RWPE2 (cell line): ENCODE measurements at places on chromosomes 1 and 21.

- DNase-seq: no peak
Measured at GRCh38 chr1:54109129-54110090, 43.4 kb downstream of the CDCP2 start.

DNA sequence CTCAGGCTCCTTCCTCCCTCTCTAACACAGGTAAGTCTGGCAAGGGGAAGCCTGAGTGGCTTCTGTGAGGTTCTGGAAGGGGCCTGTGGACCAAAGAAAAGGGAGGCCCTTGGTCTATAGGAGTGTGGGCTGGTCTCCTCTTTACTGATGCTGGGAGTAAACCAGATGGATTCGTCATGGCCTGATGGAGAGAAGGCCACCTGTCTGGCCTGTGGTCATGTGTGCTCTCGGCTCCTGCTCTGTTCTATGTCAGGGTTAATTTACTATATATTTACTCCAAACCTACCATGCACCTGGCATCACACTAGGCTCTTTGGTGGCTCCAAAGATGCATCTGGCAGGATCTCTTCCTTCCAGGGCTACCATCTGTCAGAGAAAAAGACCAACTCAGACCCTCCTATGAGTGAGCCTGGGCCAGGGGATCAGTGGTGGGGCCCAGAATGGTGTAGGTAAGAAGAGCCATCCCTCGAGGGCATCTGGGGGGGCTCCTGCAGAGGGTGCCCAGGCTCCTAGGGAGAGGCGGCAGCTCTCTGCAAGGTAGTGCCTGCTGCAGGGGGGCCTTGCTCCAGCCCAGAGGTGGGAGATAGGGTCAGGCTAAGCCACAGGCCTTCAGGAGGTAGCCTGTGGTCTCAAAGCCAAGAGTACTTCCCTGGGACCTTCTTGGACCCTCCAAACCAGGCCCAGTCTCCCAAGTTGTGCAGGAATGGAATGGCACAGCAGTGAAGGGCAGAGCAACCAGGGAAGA lies 68.2 kb upstream of the SELENON start:
- DNase-seq: no peak

DNA sequence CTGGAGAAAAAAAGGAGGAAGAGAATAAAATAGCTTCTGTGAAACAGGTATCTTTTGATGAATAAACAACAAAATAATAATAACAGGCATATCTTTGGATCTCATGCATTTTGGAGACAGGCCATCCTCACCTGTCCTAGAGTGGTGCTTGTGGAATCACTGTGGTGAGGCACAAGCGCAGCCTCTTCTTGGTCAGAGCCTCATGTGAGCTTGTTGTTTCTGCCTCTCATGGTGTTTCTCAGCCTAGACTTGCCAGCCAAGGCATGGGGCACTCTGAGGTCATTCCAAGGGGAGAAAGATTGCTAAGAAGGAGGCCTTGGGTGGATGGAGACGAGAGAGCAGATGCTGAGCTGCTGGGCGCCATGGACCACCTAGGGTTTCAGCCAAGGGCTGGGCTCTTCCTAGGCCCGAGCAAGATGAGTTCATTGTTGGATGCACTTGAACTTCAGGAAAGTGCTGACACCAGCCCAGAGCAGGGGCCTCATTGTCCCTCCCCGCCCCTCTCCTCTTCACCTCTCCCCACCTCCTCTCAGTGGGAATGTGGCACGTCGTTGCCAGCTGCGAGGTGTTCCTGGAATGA lies 49.5 kb downstream of the ATP5PO start:
- no peak for DNase-seq

- DNase-seq: no peak
Measured at GRCh38 chr1:41362749-41363590, 1.7 kb downstream of the FOXO6 start.

DNA sequence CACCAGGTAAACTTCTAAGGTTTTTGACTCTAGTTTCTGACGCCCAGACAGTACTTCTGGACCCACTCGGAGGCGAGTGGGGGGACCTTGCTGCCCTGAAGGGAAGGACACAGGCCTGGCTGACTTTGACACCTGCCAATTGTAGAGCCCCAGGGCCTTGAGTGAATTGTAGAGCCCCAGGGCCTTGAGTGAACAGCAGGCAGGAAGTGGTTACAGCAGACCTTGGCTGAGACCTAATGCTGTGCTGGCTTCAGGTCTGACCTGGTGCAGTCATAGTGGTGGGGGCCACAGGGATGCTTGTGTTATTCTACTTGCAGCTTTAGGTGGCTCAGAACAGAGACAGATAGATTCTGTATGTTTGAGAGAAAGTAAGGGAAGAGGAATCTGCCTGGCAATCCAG lies 344.3 kb downstream of the DUSP10 start:
- DNase-seq: no peak

GRCh38 chr1:81549588-81550127 lies 251.1 kb upstream of the ADGRL2 start:
- no peak for DNase-seq

DNA sequence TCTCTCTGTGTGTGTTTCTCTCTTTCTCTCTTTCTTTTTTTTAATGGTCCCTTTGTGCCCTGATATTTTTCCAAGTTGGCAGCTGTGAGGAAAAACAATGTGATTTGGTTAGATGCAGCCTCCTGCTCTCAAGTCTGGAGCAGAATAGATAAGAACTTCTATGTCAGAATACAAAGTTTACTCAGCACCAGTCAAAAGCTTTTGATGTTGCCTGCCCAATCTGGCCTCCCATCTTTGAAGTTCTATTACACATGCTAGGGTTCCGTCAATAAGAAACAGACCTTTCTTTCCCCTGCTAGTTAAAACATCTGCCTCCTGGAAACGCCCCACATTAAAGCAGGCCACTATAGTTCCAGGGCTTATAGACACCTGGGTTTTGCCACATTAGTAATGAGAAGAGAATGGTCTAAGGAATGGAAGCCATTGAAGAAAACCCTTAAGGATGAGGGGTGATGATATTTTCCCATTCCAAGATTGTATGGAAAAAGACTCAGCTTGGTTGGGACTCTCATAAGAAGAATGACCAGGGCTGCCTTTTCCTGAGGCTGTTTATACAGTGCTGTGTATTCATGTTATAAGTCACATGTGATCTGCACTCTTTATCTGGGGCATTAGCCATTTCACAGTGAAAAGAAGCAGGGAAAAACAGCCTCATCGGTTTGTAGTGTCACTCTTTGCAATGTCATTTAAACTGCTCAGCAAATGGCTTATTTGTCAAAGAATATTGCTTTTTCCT lies 414.7 kb upstream of the PROX1 start:
- DNase-seq: no peak

GRCh38 chr1:15918962-15919715 lies 56.8 kb downstream of the ZBTB17 start:
- peak; percentile 66 for DNase-seq

DNA sequence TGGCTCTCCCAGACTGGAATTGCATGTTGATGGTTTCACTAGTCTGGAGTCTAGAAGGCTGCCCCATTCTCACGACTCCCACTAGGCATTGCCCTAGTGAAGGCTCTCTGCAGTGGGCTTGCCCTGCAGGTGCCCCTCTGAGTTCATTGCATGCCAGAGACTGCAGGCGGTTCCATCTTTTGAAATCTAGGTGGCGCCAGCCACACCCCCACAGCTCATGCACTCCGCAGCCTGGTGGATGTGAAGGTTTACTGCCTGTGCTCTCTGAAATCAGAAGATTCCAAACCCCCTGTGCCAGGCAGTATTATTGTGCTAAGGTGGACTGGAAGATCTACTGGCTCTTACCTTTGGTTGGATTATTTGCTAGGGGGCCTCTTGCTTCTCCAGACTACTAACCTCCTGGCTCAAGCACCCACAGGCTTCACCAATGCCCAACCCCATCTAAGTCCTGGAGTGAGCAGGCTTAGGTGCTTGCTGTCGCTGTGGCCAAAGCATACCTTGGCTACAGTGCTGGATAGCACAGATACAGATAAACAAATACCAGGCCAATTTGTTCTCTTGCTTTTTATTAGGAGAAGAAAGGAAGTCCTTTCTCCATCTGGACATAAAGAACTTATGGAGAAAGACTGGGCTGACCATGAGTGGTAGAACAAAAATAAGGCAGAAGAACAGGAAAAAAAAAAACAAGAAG lies 83.5 kb upstream of the SIM2 start:
- no peak for DNase-seq

DNA sequence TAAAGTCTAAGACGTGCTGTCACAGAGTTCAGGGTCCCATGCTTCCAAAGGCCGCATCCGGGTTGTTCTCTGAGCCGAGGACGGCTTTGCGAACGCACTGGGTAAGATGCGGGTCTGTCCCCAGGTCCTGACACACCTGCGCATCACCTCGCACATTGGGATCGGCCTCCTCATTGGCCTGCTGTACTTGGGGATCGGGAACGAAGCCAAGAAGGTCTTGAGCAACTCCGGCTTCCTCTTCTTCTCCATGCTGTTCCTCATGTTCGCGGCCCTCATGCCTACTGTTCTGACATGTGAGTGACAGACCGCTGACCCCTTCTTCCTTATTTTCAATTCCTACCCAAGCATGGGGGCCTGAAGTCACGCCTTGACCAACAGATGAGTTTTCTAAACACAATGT lies 25.3 kb downstream of the TFF3 start:
- no peak for DNase-seq

DNA sequence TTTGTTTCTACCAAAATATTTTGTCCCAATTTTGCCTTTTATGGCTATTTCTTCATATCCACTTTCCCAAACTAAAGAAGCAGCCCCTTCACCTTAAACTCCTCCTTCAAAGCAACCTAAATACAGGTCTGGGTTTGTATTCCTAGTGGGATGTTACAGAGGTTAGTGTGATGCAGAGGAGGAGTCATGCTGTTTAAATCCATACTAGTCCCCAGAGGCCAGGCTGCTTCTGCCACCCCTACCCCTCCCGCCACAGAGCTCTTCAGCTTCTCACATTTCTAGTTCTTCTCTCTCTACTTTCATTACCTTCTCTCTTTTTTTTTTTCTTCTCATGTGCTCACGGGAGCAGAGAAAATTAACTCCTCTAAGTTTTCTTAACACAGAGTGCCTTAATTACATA lies 29.3 kb downstream of the SELL start:
- DNase-seq: no peak

DNA sequence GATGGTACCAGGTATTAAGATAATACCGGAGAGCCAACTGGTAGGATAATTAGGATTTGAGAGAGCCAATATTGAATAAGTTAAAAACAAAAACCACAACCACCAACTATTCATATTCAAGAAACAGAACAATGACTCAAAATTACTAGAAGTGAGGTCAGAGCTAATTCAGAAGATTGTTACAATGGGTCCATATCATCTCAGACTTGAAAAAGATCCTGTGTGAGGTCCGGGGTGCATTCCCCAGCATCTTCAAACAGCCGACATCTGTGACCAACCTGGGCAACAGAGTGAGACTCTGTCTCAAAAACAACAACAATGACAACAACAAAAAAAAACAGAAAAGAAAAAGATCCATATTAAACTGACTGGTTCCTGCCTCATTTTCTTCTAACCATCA lies 18.6 kb downstream of the AK2 start:
- DNase-seq: no peak

DNA sequence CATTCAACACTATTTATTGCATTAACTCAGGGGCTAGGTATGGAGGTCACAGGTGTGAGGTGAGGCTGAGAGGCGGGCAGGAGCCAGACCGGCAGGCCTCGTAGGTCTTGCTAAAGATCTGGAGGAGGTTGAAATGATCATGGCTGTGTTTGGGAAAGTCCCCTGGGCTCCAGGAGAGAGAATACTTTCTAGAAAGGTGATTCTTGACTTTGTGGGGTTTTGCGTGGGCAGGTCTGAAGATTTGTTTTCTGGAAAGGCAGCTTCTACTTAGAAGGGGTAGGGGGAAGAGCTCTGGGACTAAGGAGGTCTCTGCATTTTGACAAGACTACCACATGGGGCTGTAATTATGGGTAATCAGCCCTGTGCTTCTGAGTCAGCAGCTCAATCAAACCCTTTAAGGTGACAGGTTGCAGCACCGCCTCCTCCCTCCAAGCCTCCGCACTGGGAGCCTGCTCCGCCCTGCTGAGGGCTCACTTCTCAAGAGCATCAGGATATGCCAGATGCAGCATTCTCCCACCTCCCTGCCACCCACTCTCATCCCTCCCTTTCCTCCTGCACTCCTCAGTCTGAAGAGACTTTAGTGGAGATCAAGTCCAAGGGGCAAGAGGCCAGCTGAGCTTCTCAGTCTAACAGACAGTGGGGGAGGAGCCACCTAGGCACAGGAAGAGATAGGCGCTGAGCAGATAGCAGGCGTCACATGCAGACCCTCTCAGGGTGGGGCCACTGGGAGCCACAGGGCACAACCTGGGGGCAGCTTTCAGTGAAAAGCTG lies 30.5 kb downstream of the SLC30A1 start:
- DNase-seq: no peak

GRCh38 chr1:51535006-51535592 lies 16.0 kb upstream of the EPS15 start:
- no peak for DNase-seq

GRCh38 chr1:214520544-214521165 lies 30.7 kb downstream of the PTPN14 start:
- no peak for DNase-seq

- no peak for DNase-seq
Measured at GRCh38 chr1:5857508-5858090, 134.6 kb downstream of the NPHP4 start.

- DNase-seq: peak; percentile 55
Measured at GRCh38 chr21:46127239-46128105, 27.9 kb downstream of the FTCD start.

- no peak for DNase-seq
Measured at GRCh38 chr1:10687251-10687651, 109.2 kb downstream of the CASZ1 start.

DNA sequence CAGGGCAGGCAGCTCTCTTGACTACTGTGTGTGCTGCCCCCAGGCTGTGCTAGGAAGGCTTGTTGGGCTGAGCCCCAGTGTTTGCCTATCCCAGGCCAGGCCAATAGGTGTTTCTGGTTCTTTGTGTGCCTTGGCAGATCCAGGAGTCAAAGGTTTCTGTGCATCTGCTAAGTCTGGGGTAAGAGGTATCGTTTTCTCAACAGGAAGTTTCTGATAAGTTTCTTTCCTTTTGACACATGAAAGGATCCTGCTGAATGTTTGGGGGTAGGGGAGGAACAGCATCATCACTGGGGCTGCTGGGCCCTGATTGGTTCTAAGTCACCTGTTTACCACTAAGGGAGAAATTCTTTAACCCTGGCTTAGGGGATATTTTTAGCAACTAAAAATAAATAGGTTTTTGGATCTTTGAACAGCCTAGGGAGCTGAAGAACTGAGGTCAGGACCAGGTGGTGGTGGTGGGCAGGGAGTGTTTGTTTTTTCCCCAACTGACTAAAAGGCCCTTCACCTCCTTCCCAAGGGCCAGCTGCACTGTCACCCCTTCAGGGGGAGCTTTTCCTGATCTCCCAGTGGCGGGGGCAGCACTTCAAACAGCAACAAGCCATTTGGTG lies 85.1 kb downstream of the KCNN3 start:
- DNase-seq: no peak

DNA sequence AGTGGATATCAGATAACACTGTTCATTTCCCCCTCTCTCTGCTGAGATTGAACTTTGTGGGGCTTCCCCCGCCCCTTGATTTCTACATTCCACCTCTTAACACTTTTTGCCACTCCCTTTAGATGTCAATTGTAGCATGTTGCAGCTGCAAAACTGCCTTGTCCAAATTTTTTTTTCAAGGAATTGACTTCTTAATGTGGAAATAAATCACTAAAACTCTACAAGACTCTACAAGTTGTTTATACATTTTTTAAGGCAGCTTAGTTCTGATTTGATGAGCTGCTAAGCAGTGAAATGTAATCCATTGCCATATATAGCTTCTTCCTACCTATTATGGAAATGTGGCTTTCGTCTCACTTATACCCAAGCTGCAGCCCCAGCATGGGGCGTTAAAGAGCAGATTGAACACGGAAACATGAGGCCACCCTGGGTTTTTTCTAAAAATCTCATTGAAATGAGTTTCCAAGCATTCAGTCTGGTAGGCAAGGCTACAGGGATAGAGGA lies 132.2 kb downstream of the SYT2 start:
- DNase-seq: no peak
